ENCODE measurements at places on chromosomes 7 and 10.

DNA sequence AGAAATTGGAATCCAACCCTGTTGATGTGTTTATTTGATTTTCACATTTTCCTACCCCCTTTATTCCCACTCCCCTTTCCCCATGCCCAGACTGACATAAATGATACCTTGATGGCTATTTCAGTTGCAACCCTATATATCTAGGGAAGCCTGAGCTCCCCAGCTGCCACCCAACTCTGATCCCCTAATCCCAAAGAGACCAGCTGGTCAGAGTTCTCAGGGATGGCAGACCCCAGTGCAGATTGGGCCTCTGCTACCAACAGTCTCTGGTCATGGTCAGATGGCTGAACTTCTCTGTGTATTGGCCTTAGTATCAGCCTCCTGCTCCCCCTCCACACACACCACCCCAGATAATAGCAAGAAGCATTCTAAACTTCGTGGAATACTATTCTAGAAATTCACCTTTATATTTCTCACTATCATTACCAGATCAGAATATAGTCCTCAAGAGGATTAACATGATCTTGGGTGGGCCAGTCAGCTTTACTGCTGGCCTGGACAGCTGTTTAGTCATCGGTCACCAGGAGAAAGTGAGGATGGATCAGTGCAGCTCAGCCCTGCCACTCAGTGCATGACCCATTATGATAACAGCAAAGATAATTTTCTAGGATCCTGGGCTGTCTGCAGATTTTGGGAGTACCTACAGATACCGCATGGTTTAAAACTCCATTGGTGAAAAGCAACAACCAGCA is 24.5 kb upstream of the BTRC start:
- DNase-seq = no peak

DNA sequence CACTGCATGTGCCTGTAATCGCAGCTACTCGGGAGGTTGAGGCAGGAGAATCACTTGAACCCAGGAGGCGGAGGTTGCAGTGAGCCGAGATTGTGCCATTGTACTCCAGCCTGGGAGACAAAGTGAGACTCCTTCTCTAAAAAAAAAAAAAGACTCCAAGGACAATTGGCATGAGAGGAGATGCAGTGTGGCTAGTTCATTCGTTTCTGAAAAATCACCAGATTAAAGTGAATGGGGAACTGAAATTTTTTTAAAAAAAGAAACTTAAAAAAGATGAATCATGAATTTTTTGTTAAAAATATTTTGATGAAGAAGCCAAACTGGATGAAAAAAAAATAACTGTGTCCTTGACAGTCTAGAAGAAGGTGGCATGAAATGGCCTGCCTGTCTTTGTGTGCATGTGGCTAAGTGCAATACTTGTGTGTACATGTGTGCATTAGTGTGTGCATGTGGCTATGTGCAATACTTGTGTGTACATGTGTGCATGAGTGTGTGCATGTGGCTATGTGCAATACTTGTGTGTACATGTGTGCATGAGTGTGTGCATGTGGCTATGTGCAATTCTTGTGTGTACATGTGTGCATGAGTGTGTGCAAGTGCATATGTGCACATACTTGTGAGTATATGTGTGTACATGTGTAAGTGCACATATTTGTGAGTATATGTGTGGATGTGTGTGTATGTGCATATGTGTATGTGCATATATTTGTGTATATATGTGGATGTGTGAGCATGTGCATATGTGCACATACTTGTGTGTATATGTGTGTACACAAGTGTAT is 391.7 kb upstream of the KLF6 start:
- no peak for DNase-seq

GRCh38 chr7:28778786-28779185 is 179.3 kb downstream of the TRIL start:
- DNase-seq = no peak

- no peak for DNase-seq
Observed at GRCh38 chr10:43689618-43689954, 40.9 kb upstream of the ZNF32 start.

- no peak for DNase-seq
Observed at GRCh38 chr10:52703451-52703850, 69.1 kb downstream of the MBL2 start.

GRCh38 chr7:17545348-17545747 is 246.9 kb downstream of the AHR start:
- DNase-seq = no peak

GRCh38 chr10:65943451-65943850 is 982.4 kb upstream of the LRRTM3 start:
- DNase-seq = no peak

GRCh38 chr7:36526863-36527548 is 137.3 kb downstream of the ANLN start:
- no peak for DNase-seq

- DNase-seq = no peak
Observed at GRCh38 chr7:26102176-26102575, 49.8 kb upstream of the NFE2L3 start.

DNA sequence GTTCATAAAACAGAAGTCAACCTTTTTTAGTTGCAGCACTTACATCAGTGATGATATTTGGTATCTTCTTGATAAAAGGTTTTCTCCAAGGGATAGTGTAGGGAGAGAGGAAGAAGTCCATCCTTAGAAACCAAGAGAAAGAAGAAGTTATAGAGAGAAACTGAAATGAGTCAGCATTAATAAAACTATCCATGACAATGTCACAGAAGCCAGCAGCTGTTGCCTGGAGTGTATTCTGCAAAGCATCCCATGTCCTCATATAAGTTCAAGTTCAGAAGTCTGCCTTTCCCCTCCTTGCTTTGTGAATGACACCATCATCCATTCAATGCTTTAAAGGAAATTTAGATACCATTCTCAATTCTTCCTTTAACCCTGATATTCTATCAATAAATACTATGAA is 14.4 kb upstream of the COL1A2 start:
- no peak for DNase-seq

DNA sequence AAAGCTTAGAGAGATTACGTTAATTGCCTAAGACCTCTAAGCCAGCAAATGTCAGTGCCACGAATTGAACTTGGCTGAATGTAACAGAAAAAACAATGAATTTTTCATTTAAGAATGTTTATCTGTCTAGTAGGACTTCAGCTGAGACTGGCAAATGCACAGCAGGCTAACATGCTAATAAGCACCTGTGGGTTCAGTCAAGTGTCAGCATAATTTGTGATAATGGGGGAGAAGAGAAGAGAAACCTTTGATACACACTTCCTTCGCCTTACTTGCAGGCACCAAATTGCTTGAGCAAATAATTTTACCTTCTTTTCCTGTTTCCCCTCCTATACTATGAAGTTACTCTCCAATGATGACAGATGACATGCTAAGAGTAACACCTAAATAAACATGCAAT is 1136.5 kb upstream of the SORCS1 start:
- no peak for DNase-seq

GRCh38 chr10:100490531-100490930 is 27.7 kb downstream of the WNT8B start:
- DNase-seq = no peak

GRCh38 chr7:79241288-79242060 is 212.0 kb downstream of the MAGI2 start:
- DNase-seq = no peak

- DNase-seq = no peak
Observed at GRCh38 chr10:123603130-123603529, 63.0 kb upstream of the GPR26 start.

DNA sequence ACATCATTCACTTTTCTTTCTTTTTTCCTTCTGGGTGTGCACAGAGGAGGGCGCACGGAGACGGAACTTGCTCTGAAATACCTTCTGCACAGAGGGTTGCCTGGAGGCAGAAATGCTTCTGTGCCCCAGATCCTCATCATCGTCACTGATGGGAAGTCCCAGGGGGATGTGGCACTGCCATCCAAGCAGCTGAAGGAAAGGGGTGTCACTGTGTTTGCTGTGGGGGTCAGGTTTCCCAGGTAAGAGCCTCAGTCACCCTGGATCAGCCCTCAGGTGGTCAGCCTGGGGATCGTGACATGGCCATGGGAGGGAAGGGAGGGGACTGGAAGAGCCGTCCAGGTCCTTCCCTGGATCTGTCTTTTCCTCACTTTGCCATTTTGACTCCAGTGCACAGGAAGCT is 33.6 kb downstream of the VWA2 start:
- DNase-seq = no peak

- no peak for DNase-seq
Observed at GRCh38 chr7:20064974-20065862, 152.0 kb downstream of the MACC1 start.

- DNase-seq = no peak
Observed at GRCh38 chr7:18320971-18321567, 174.5 kb upstream of the HDAC9 start.

DNA sequence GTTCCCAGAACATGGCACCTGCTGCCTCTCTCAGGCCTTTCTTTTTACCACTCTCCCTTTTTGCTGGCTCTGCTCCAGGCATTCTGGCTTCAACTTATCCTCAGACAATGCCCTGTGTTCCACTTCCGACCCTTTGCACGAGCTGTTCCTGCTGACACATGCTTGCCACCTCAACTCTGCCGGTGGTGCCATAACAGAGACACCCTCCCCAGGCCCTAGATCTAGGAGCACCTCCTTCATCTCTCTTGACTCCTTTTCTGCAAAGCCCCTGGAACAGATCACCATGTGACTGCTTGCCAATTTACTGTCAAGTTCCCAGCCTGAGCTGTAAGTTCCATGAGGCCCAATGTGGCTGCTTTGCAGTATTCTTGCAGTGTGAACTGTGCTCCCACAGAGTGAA is 256.0 kb upstream of the MKI67 start:
- DNase-seq = no peak

DNA sequence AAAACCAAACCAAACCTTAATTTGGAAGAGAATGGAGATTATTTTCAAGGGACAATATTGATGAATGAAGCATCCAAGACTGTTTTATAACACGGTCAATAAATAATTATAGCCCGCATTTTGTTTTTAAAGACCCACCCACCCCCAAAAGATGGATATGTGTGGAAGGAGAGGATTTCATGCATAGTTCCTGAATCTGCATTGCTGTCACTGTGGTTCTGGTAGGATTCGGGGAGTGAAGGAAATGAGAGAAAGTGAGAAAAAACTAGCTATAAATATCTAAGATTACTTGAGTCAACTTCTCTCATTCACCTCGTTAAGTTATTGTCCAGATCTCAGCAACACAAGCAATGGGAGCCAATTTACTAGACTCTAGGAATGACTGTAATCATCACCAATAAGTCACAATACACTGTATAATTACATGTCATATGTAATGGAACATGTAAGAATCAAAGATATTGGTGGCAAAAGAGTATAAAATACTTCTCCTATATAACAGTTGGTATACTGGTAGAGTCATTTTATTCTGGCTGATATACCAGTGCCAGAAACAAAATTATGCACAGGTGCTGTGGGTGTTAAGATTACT is 30.2 kb downstream of the NAMPT start:
- DNase-seq = no peak

DNA sequence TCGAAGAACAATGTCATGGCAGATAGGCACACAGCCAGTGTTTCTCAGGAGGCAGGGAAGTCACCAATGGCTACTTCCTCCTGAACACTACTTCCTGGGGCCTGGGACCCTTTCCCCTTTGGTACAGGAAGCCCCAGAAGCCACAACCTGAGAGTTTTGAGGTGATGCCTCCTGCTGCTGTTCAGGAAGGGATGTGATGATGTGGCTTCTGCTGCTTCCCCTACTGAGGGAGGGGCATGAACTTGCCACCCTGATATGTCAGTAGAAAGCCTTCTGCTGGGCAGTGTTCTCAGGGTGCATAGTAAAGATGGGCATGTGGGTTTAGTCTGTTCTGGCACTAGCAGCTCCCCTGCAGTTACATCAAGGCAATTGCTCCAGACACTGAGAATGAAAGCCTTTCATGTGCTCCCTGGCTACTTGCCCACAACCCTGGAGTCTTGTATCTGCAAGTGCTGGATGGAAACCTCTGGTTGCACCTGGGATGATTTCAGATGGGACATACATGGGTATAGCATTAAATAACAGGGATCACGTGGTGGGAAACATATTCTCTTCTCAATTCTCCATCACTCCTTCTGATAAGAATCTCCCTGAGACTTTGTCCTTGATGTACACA is 69.3 kb downstream of the ADRA2A start:
- DNase-seq = no peak

DNA sequence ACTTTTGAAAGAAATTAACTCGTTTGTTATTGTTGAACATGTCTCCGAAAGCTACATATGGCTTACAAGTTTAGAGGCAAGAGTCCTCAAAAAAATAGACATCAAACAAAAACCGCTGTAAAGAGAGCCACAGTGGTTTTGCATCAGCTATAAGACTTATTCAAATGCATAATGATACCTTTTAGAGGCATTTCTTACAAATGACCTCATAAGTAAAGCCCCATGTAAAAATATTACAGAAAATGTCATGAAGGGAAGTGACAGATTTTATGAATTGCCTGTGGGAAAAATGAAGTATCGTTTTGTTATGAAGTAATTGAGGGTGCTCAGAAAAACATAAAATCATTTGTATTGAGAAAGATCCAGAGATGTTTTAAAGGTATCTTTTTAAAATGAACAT is 598.0 kb downstream of the NXPH1 start:
- no peak for DNase-seq

DNA sequence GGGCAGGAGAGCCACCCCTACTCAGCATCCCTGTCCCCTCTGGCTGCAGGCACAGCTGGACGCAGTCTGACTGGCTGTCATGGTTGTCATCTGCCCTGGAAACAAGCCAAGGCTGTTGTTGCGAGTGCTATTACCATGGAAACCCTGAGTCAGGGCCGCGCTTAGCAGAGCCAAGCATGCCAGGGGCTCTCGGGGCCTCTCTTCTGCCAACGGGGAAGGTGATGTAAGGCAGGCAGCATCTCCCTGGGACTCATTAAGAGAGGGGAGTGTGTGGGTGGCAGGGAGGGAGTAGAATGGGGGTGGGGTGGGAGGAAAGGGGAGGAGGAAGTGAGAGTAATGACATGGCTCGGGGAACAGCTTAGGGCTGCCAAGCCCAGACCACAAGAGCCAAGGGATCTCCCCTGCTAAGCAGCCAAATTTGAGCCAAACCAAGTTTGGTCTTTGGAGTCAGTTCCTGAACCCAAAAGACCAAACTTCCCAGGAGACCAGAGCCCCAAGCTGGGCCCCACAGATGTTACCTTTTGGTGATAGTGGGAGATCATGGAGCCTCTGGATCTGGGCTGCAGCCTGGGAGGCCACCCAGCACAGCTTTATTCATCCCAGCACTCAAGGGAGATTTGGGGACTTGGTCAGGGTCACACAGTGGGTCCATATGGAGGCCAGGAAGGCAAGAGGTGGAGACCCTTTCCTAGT is 67.6 kb downstream of the TMEM130 start:
- DNase-seq = no peak

DNA sequence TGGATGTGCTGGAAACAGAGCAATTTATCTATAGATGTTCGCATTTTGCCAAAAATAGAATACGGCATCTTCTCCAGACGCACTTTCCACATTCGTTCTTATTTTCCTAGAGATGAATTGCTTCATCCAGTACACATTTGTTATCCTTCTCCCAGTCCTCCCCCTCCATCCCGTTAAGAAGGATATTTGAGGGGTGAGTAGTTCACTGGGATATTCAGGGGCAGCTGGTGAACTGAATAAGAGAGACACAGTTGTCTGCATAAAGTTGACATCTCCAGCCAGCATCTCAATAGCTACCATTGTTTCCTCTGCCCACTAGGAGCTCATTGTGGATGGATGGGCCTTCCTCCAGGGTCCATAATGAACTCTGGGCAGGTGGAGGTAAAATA is 456.8 kb upstream of the NRP1 start:
- DNase-seq = no peak
